HS-5 (cell line): ENCODE measurements at places on chromosomes 2 and 18.

DNA sequence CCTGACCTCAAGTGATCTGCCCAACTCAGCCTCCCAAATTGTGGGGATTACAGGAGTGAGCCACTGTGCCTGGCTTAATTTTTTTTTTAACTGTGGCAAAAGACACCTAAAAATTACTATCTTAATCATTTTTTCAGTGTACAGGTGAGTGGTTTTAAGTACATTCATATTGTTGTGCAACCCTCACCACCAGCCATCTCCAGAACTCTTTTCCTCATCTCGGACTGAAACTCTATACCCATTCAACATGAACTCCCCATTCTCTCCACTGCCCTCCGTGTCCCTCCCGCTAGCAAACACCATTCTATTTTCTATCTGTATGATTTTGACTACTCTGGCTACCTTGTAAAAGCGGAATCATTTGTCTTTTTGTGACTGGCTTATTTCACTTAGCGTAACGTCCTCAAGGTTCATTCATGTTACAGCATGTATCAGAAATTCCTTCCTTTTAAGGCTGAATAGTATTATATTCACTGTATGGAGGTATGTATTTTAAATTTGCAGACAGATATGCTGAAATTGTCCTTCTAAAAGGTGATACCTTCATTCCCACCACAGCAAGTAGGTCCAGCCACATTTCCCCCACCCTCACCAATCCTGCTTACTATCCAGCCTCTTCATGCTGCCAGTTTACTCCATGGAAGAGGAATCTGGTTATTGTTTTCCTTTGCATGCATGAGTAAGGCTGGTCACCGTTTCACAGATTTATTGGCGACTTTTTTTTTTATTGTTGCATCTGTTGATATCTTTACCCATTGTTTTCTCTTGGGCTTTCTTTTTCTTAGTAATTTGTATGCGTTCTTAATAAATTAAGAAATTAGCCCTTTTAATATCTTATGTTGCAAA, 40.6 kb upstream of the ANXA4 start:
- DNase-seq: no peak

DNA sequence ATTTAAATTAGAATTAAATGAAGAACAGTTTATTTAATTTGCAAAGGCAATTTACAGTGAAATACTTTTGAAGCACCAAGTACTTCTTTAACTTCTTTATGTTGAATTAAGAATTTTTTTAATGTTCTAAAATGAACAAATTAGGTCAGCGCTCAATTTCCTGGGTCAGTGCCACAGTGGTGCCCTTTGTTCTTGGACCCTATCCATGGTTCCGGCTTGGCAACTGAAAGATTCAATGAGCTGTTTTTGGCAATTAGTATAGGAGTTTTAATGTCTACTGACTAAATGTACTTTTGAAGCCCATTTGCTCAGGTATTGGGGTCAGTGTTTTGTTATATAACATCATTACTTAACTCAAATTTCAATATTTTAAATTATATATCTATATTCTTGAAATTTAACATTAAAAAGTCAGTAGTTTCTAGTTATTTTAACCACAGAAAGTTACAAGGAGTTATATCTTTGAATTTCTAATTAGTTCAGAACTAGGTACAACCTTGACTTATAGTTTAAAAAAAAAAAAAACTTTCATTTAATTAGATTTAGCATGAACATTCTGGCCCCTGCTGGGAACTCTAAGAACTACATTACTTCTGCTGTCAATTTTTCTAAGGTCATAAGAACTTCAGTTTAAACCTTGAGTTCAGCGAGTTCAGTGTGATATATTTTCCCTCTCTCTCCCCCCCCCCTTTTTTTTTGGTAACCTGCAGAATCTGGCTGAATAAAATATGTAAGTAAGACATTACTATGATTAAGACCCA, 7.6 kb upstream of the MSTN start:
- DNase-seq: peak; percentile 72

DNA sequence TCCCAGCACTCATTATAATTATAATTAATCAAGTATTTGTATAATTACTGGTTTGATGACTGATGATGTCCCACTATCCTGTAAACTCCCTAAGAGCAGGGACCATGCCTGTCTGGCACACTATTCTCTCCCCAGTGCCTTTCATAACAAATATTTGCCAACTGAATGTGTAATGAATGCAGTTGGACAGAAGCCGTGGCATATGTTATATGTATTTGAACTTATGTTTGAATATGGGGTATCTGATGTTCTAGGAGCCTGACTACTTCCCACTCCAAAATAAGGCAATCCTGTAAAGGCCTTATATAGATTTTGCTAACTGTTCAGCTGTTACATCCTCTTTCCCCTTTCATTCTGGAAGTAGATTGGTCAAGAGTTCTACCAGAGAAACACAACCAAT, 19.7 kb downstream of the OSBPL6 start:
- DNase-seq: no peak

DNA sequence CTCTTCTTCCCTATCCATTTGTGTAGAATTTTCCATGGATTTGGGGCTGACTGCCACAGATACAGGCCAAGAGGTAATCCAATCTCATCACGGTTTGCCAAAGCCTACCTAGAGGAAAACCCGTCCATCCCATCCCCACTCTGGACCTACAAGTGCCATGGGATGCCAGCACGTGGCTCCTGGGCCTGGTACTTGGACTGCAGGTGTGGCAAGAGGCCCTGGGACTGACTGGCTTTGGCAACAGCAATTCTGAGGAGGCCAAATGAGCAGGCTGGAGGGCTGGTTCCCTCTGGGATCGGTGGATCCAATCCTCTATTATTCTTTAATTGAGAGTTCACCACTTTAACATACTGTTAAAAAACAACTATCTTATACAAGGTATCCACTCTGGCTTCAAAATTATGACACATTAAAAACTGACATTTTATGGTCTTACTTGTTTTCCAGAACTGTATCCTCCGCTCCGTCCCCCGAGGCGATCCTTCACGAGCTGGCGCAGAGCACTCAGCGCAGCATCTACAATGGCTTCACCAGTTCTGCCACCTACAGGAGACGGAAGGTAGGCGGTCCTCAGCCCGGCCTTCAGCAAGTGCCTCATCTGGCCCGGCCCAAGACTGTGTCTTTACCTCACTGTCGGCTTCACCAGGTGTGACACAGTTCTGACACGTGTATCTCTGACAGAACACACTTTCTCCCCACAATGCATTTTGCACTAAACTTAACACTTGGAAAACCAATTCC, 19.8 kb downstream of the PDIA6 start:
- DNase-seq: no peak

DNA sequence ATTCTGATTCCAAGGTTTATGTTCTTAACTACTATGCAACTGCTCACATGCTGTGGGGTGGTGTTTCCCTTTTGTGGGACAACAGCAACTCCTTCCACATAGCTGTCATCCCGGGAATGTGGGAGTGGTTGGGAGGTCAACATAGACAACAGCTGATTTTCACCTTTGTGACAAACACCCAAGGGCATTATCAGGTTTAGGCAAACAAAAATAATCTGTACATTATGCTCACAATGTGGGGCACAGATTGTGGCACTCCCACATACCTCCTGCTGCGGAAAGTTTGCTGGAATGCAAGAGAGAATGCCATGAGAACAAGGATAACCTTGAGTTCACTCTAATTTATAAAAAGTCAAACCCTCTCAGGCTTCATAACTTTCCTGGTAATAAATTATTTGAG, 582.6 kb downstream of the CNTNAP5 start:
- DNase-seq: no peak

- DNase-seq: no peak
Measured at GRCh38 chr18:49111191-49111988, 160.6 kb upstream of the SMAD7 start.

DNA sequence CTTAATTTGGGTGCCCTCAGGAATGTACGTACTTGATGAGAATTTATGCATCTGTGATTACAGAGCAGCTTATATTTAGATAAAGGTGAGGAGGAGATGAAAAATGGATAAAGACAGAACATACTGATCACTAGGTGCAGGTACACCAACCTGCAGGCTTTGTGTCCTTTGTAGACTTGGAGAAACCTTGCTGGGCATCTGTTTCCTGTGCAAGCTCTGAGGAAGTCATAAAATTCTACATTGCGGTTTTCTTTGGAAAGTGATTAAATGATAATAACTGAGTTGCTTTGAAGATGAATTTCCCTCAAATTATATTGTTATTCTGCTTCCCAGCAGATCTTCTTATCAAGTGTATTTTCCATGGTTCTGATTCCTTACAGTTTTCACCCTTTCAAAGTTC, 7.7 kb downstream of the RAB27B start:
- DNase-seq: no peak
